Suprapubic skin (tissue), 4 donors: ENCODE measurements at places on chromosomes 5 and 9. TPM values are rescaled to one million over a fixed set of nuclear protein-coding genes. Genes with fewer than 3 reads are reported as not detected.

DNA sequence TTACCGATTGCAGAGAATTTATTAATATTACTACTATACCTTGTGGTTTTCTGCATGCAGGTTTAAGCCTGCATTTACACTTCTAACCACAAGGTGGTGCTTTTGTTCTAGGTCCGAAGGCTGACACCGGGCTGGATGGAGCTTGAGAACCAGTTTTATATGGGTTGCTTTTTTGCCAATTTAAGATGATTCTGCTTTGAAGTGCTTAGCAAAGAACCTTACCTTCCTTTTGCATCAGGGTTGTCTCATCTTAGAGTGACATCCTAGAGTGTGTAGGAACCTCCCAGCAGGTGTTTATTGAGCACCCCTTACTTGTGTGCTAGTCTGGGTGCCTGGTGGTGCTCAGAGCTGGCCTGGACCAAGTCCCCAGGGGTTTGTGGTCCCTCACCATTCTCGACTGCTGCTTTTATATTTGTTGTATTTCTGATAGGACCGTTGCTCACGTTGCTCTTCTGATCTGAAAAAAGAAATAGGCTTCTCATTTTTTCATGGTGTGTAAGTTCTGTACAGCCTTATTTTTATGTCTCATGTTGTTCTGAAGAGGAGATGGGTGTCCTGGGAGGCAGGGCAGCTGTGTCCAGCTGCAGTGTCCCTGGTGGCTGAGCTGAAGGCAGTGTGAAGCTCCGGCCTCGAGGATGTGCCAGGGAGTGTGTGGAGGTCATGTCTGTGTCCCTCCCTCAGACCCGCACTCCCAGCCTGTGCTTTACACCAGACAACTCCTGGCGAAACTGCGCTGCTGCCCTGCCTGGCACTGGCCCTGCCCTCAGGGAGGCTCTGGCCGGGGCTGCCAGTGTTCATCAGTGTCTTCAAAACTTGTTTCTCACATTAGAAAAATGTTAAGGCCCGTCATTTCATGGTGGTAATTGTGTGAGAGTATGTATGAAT is 54.3 kb downstream of the EHMT1 start:
- DNase-seq: no peak

- DNase-seq: no peak
These were observed 435.1 kb upstream of the CDH9 start for GRCh38 chr5:27473307-27474046.

- no peak for DNase-seq
These were observed 55.0 kb upstream of the TRPC7 start for GRCh38 chr5:136420168-136420898.

DNA sequence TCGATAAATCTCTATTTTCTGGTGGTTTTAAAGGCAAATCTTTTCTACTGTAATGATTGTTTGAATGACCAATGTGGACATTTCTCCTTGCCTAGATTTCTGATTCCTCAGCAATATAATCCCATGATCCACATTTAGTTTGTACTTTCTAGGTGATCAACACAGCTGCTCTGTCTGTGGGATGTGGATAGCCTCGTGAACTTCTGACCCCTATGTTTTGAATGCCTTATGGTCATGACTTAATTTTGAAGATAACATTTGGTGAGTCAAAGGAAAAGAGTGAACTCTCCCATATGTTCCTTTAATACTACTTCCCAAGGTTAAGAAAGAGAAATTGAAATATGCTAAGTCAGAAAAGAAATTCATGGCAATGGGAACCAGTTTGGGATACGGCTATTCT is 147.5 kb downstream of the CAVIN4 start:
- no peak for DNase-seq

DNA sequence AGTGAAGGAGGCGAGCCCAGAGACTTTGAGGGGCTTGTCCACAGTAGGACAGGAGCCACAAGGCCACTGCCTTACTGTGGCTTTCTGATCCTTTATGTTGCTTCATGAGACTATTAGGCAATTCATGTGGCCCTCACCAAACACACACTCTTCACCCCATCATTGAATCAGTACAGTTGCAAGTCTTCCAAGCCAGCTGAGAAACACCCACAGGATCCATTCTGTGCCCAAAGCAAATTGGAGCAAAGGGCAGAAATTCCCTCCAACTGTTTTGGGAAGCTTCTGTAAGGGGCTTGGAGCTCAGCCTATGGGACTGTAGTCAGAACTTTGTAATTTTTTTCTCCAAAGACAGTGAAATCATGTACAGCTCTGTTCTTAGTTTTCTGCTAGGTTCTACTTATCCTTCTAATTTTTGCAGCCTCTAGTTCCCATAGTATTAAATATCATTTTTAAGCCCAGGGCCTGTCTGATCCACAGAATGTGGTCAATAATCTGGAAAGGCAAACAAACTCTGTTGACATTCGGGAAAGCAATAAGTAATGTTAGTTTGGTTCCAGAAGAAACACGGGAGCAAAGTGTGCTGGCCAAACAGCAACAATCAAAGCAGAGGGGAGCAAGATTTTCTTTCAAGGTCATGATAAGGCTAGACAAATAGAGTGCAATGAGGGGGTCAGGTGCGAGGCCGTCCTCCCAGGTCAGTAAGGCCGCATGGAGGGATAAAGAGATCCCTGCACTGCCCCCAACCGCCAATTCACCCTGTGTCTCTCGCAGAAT is 47.0 kb downstream of the UBE2QL1 start:
- DNase-seq: no peak

DNA sequence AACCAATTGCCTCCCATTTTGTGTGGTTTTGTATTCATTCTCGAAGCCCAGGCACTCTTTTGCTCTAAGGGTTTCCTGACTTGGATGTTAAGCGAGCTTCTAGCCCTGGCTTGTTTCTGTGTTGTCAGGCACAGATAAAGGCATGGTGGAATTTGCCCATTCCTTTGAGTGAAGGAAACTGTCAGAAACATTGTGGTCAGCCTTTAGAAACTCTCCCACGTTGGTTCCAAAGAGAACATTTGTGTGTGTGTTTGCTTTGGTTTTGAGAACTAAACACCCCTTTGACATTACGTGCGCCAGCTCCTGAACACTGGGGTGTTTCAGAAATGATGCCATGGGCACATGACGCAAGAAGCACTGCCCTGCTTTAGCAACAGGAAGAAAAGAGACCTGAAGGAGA is 320.9 kb downstream of the NTRK2 start:
- no peak for DNase-seq

- DNase-seq: no peak
These were observed 264.9 kb downstream of the TLE1 start for GRCh38 chr9:81424431-81424830.

DNA sequence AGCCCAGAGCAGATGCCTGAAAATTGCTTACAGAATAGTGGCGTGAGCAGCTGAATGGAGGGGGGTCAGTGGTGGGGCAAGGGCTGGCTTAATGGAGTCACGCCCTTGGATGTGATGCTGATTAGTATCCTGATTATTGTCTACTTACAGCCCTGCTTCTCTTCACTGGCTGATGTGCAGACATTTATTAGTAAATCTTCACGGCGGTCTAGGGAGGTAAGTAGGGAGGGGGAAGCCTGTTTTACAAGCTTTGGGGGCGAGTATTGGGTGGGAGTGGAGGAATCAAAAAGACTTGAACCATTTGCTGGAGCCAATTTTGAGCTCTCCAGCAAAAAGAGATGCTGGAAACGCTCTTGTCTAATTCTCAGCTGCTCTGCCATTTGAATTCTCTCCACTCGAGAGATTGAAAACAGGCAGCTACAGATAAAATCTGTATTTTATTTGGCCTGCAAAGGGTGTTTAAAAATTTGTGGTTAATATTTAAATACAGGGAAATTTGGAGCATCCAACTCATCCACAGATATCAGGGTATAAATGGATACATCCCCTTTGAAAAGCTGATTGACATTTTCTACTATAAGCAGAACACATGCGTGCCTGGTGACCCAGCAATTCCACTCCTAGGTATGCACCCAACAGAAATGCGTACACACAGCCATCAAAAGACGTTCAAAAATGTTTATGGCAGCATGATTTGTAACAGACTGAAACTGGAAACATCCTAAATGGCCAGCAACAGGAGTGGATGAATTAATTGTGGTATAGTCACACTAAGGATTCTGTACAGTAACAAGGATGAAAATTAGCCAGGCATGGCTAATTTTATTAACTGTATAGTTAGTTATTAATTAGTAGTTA is 19.5 kb upstream of the ALDH1B1 start:
- no peak for DNase-seq

DNA sequence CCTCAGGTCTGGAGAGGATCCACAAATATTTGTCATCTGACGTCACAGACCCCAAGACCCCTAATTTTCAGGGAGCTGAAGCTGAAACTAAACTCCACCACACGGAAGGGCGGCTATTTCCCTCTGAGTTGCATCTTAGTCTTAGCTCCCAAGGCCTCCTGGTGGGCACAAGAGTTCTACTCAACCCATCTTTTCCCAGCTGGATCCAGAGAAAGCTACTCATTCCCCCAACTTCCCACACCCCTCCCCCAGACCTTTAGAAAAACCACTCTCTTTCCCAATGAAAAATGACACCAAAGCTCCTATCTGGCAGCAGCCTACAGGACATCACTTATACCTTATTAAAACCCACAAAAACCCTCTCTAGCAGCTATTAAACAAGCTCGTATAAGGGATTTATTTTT is 67.1 kb upstream of the SLC1A1 start:
- no peak for DNase-seq

GRCh38 chr5:173327084-173327947 is 898 bp downstream of the STC2 start:
- DNase-seq: no peak

DNA sequence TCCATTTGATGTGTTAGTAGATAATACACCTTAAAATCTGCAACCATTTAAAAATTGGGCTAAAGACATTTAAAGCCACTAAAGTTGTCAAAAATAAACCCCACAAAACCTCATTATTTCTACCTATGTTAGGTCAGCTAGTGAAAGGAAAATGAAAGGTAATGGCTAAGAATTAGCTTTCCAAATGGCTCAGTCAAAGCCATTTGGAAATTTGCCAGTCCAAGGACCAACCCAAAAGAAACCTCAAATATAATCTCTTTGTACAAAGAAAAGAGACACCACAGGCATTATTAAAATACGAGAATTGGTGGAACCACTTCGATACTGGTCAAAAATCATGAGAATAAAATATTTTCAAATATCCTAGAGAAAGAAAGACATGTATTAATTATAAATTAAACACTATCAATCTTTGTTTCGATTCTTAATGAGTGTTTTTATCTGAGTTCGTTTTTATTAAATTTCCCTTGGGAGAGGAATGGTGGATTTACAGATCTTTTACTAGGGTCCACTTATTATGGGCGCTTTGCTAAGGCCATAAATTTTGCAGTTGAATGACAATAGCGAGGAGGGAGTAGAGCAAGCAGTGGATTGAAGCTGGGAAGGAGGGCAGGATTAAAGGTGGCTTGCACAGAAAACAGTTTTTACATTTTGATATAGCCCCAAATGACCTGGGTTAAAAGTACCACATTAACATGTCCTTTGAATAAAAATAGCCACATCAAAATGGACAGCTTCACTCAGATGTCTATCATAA is 116.8 kb upstream of the SHB start:
- DNase-seq: no peak

DNA sequence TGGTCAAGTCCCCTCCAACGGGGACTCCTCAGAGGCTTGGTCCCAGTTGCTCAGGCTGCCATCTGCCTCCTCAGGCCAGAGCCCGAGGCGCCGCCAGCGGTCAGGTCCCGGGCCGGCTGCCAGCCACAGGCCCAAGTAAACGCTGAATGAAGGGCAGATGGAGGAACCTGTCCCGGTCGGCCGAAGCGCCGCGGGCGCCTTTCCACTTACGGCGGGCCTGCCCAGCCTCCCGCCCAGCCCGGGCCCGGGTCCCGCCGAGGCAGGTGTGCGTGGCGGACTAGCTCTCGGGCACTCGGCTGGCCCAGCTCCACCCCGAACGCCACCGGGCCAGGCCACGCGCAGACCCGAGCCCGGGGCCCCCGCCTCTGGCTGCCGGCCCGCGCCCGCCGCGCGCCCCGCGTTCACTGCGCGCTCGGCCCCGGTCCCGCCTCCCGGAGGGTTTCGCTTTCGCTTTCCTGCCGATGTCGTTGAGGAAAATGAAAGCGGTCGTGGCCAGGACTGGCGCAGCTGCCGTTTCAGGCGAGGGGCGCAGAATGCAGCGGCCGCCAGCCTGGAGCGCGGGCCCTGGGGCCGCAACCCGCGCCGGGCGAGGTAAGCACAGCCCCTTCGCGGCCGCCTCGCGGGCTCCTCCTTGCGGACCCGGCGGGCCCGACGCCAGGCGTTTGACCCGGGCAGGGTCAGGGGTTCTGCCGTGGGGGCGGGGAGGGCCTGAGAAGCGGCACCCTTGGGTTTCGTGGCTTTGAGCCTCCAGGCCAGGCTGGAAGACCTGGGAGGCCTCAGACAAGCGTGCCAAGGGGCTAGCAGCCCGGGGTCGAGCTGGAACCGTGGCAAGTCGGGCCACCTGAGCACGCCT is 41.2 kb downstream of the SLC22A5 start:
- DNase-seq: peak; percentile 89

DNA sequence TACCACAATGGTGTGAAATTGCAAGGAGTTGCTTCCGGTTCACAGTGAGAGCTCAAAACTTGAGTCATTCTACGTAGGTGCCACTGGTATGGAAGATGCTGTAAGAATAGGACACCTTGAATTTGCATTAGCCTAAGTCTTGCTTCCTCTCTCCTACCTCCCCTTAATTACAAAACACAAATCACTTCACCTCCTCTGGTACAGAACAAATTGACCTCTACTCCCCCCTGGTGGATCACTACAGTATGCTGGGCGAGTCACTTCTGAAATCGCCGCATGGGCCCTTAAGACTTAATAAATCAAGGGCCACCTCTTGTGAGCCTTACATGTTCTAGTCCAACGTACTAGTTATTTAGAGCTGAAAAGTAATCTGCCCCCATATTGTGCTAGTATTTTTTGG is 145.3 kb upstream of the SMARCA2 start:
- DNase-seq: no peak

DNA sequence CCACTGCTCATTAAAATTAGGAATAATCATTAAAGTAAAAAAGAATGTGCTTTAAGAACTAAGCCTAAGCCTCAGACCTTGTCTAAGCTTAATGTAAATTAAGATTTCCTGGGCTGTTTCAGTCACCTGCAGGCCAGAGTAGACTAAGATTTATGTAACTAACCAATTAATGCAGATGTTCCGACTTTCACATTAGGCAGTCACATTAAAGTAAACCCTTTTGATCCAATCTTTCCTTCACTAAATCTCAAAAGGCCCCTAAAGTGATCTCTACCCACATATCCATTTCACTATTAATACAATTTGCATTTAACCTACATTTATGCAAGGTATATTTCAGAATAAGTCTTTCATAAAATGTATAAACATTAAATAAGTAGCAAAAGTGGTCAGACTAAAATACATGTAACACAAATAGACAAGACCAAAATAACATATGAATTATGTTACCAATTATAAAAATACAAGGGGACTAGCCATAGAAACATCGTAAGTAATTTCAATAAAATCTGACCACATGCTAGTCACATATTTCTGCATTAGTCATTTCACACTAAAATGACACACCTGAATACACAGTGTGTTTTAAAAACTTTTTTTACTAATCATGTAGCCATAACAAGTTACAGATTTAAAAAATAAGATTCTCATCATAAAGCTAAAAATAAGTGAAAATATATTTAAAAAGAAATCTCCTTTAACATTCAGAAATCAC is 7.7 kb downstream of the NR3C1 start:
- DNase-seq: no peak

The ETF1 gene
- total RNA-seq: 75.6 TPM

The FBLL1 gene
- 0.42 TPM for total RNA-seq

The SH2D3C gene
- 3.4 TPM for total RNA-seq

The FGF1 gene
- 2.5 TPM for total RNA-seq

The CTSL gene
- total RNA-seq: 24.9 TPM

The PRUNE2 gene
- 16.2 TPM for total RNA-seq
